Fibroblast of skin of right biceps (primary cell): ENCODE measurements at places on chromosomes 2 and 18.

- DNase-seq = no peak
These were observed 885.7 kb upstream of the KLHL29 start for GRCh38 chr2:22499082-22499839.

- DNase-seq = no peak
These were observed 7.9 kb upstream of the TEX51 start for GRCh38 chr2:126890551-126891450.

DNA sequence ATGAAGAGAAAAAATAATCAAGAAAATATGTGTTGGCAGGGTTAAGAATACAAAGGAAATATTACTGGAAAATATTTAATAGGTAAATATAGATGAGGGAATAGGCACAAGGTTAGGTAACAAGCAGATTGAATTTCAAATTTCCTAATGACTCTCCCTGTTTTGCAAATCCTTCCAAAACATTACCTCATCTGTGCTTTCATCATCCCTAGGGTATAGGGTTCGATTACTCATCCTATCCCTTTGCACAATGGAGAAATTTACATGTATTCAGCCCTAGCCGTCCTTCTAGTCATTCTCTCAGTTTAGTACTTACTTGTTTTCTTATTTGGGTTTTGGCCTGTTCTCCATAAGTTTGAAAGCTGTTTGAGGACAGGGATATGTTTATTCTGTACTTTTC, 864.6 kb upstream of the FSHR start:
- DNase-seq = peak; percentile 31

DNA sequence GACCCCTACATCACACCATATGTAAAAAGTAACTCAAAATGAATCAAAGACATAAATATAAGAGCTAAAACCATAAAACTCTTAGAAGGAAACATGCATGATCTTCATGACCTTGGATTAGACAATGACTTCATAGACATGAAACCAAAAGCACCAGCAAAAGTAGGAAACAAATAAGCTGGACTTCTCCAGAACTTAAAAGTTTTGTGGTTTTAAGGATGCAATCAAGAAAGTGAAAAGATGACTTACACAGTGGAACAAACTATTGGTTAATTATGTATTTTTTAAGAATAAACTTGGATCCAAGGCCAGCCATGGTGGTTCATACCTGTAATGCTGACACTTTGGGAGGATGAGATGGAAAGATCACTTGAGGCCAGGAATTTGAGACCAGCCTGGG, 150.2 kb downstream of the GALNT1 start:
- no peak for DNase-seq

DNA sequence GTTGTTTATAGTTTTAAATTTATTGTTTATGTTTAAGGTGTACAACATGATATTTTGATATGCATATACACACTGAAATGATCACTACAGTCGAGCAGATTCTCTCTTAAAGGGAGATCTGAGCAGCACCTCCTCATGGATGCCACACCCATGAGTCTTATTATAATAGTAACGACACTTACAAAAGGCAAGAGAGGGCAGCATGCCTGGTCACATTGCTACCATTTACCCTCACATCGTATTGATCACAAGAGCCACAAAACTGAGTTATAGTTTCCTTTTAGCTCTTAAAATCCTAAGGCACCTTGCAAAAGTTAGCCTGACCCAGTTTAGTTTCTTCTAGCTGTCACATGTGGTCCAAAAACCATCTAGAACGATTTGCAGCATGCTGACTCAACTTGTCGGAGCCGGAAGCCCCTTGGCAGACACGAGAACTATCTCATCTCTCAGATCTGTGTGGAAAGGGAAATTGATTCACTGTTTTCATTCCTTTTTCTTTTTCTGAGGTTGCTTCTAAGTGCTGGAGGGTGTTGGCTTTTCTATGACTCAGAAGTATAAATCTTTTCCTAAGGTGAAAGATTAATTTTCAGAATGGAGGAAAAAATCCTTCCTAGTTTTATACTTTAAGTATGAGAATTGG, 85.3 kb downstream of the CDC42EP3 start:
- DNase-seq = peak; percentile 97

- DNase-seq = no peak
These were observed 174.1 kb downstream of the NOL4 start for GRCh38 chr18:34050661-34051060.

DNA sequence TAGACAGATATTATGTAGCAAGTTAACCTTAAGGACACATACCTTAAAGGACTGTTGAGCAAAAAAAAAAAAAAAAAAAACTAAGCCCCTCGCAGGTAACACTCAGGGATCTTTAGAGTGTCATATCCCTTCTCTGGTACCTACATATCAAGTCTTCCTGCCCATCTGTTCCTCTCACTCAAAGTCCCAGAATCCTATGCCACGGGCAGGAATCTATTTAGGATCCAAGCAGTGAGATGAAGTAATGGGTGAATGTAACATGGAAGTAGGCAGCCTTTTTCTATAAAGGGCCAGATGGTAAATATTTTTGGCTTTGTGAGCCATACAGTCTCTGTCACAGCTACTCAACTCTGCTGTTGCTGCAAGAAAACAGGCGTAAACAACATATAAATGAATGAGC, 496.7 kb downstream of the STK39 start:
- DNase-seq = no peak

- peak; percentile 18 for DNase-seq
These were observed 256.0 kb downstream of the TNS1 start for GRCh38 chr2:217746808-217747207.

DNA sequence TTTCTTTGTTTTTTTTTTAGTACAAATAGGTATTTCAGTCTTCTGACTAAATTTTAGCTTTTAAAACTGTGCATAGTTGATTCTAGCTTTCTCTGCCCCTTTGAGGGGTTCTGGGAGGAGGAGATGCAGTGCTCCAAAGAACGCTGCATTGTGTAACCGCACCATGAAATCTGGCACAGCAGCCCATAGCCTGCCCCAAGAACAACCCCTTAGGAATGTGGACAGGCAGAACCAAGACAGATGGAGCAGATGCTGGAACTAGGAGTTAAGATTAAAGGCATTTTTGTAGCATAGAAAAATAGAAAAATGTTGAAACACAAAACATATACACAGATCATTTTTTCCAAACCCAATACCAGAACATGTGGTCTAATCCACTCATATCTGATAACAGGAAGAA, 187.5 kb downstream of the SCG2 start:
- peak; percentile 76 for DNase-seq

DNA sequence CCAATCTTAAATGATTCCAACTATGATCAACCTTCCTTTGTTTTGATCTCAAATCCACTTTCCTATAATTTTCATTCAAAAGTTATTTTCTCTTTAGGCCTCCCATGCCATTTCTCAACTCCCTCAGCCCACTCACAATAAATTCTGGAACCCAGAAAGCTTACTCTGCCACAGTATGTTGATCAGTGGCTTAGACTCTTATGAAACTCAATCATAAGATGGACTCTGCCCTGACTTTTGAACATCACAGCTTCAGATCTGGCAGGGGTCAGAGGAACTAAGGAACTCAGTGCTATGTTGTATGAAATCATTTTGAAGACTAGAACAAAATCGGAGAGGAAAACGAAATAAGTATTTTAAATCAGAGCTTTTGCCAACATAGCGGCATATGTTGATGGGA, 59.8 kb upstream of the LGALSL start:
- DNase-seq = no peak

- no peak for DNase-seq
These were observed 16.9 kb downstream of the NBAS start for GRCh38 chr2:15544227-15544626.

DNA sequence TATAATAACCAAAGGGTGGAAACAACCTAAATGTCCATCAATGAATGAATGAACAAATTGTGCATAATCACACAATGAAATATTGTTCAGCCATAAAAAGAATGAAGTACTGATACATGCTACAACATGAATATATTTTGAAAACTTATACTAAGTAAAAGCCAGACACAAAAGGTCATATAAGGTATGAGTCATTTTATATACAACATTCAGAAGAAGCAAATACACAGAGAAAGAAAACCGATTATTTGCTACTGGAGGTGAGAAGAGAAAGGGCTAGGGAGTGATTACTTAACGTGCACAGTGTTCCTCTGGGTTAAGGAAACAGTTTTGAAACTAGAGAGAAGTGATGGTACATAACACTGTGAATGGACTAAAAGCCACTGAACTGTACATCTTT, 105.3 kb downstream of the GORASP2 start:
- no peak for DNase-seq

- DNase-seq = peak; percentile 89
These were observed at the start of gene COPS9 for GRCh38 chr2:240136013-240136670. TSS of gene COPS9 (minus strand) at chr2:240136305. CDS start at chr2:240136284, 21 bp downstream.

GRCh38 chr2:2901384-2902345, 476.0 kb downstream of the EIPR1 start:
- no peak for DNase-seq

- no peak for DNase-seq
These were observed 74.0 kb upstream of the LHCGR start for GRCh38 chr2:48829569-48829968.

GRCh38 chr2:152623076-152623740, 94.1 kb downstream of the PRPF40A start:
- no peak for DNase-seq

DNA sequence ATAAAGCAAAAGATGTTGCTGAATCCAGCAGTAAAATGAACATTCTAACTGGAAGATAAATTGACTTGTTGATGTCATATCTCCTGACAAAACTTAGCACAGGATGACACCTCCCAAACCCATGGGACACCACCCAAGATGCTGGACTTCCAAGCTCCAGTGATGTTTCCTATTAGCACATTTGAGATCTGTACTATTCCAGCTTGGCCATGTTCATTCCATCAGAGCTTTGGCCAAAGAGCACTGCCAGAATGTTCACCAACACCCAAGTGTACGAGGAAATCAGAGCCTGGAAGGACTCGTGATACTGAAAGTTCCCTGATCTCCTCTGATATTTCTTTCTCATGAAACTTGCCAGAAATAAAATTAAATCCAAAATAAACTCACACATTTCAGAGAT, 44.7 kb downstream of the PID1 start:
- no peak for DNase-seq

DNA sequence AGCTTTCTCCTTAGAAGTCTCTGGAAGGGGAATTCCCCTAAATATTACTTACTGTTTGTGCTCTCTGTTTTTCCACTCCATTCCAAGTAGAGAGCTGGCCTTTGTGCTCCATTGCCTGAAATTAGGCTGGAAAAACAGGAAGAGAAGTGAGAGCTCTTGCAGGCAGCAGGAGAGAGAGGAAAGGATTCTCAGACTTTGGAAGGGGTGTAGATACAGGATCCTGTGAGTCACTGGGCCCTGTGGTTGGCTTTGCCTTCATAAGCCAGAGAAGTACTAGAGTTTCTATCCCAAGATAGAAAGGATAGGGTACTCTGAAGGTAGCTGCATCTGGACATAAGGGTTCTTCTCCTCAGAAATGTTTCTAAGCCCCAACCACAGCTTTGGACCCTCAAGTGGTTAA, 188.9 kb downstream of the CMPK2 start:
- peak; percentile 65 for DNase-seq

DNA sequence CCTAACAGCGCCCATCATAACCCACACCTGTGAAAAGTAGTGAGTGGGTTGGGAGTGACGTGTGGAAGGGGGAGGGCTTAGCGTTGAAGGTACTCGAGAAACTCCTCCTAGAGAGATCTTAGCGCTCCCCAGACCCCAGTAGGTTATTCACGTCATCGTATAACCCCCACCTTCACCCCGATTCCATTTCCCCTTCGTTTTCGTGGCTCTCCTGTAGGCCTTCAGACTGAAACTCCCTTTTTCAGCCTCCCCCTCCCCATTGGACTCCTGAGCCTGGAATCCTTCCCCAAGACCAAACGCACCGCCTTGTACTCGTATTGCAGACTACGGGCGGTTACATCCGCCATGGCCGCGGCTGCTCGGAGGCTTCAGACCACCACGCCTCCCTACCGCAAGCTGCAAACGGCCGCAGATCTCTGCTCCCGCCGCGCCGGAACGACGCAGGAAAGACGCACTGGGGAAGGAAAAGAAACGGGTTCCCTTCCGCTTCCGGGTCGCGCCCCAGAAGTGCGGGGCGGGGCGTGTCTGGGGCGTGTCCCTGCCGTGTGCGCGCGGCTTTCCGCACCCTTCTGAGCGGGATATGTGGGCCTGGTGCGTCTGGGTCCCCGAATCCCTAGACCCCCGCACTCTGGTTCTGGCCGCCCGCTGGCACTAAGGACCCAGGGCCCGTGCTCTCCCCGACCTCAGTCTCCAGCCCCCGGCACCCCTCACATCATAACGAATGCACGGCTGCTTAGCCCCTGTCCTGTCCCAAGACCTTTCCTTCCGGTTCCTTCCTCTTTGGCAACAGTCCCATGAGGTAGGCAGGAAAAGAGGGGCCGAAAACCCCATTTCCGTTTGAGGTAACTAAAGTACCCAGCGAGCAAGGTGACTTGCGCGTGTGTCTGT, at the start of gene SNRNP200:
TSS of gene SNRNP200 (minus strand) at position 456 of the 888 bp plus-strand sequence. CDS start at position 347, 109 bp downstream.
- DNase-seq = peak; percentile 87

DNA sequence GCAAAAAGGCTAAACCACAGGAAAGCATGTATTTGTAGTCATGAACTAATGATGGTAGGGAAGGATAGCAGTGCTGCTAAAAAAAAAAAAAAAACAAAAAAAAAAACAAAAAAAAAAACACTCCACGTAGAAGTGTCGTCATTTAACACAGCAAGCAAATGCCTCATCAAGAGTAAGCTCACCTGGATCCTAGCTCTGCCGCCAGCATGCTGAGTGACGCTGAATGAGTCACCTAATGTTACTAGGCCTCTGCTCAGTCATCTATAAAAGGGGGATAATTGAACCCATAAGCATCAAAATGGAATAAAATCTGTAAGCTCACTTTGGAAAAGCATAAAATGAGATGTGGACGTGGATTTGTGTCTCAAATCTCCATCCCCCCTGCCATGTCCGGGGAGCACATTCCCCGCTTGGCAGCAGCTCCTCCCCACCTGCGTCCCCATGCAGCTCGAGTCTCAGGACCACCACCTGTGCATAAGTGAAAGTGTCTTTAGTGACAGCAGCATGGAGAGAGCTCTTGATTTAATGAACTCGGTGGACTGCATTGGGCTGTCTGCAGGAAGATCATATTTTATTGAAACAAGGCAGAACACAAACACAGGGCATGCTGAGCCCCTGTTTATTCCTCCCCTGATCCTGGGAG, 427.5 kb downstream of the LRATD1 start:
- peak; percentile 42 for DNase-seq

- no peak for DNase-seq
These were observed 674 bp downstream of the EVX2 start for GRCh38 chr2:176082824-176083751.

- no peak for DNase-seq
These were observed 7.4 kb upstream of the GPR17 start for GRCh38 chr2:127638361-127639110.

- no peak for DNase-seq
These were observed 86.8 kb upstream of the GULP1 start for GRCh38 chr2:188204824-188205223.
